NCI-H460 (cell line): ENCODE measurements at places on chromosomes 5 and 9. TPM values are rescaled to one million over a fixed set of nuclear protein-coding genes. Genes with fewer than 3 reads are reported as not detected.

MGAT1 gene
- total RNA-seq: 52.9 and 56.5 TPM in 2 replicates

CCL19 gene
- total RNA-seq: not detected in 2 replicates

SLC6A19 gene
- not detected in 2 replicates for total RNA-seq

SLC22A4 gene
- total RNA-seq: 4.3 and 5.6 TPM in 2 replicates

- no peak for DNase-seq
Measured at GRCh38 chr5:31502506-31502905, 29.4 kb downstream of the DROSHA start.

MLANA gene
- not detected in 2 replicates for total RNA-seq

CENPH gene
- 39.1 and 41.6 TPM in 2 replicates for total RNA-seq

DNA sequence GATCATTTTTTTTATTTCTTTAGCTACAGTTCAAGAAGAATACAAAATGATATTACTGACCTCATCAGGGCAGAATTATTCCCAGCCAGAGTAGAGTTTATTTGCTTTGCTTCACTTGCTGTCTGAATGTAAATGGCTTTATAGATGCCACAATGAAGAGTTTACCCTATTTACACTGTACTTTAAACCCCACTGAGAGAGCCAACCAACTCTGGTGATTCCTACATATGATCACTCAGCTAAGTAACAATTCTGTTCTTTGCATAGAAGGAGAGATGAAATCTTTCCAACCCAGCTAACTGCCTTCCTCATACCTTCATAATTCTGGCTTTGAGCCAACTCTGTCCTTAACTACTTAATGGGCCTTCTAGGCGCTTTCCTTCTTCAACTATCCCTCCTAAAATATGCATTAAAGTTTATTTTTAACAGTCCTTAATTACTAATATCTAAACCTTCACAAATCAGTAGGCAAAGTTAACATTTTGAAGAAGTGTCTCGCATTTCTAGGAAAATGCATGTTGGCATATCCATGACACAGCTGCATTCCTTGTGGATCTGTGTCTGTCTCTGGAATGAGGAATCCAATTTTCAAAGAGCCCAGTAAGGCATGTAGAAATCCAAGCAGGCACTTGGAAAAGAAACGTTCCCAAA is 284.8 kb upstream of the GRAMD2B start:
- no peak for DNase-seq

- DNase-seq: no peak
Measured at GRCh38 chr5:97085459-97086181, 56.8 kb downstream of the LIX1 start.

AFF4 gene
- total RNA-seq: 40.6 and 44.7 TPM in 2 replicates

IL9 gene
- total RNA-seq: not detected in 2 replicates

DNA sequence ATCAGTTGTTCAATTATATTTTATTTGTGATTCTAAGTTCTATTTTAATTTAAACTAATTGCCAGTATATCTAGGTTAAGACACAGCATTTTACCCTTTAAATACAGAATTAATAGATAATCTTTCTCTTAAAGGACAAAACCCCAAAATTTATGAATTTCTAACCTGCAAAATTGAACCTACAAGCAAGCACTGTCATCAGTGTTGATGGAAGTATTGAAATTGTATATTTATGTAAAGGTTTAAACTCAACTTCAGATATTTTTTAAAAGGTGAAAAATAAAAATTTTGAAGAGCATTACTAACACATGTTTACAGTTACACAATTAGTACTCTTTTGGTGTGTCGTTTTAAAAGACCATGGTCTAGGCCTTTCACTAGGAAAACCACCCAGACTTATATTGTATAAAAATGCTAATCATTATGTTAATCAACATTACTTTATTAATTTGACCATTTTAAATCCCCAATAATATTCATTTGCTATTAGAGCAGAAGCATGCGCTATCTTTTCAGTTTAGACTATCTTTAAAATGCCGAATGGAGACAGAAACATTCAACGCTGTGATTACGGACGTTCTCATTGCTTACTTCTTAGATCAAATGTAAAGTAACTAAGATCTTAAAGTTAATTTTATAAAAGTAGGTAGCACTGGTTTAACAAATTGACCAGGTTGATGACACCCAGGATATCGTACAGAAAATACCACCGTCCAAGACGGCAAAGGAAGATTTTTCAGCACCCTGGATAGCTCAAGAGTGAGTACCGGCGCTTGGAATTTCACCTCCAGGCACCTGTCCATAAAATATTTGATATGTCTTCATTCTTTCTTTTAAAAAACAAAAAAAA is 3.2 kb downstream of the OTP start:
- no peak for DNase-seq

GRCh38 chr5:102998224-102998623 is 121.7 kb downstream of the GIN1 start:
- DNase-seq: no peak

GRCh38 chr5:9545136-9545991 is 511 bp downstream of the SEMA5A start:
- DNase-seq: no peak

DNA sequence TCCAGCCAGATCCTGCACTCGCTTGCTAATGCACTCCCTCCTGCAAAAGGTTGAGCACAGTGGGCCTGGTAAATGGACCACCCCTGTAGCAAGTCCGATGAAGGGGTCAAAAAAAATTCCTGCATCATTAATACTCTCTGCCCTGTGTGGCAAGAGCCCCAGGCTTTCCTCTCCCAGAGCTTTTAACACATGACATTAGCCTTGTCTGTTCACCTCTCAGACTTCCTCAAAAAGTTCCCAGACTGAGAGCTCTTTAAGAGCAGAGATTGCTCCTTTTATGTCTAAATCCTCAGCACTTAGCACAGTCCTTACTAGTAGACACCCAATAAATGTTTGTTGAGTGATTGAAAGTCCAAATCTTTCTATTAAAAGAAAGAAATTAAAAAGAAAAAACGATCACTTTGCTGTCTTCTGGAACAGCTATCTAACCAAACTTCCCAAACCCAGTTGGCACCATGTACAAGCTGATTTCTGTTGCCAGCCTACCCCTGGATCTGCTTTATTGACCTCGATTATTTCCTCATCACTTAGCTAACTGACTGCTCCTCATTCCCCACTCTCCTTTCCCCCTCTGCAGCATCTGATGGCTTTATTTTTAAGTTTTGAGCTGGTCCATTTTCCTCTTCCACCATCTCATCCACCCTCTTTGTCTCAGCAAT is 209.8 kb downstream of the ENC1 start:
- DNase-seq: no peak

DNA sequence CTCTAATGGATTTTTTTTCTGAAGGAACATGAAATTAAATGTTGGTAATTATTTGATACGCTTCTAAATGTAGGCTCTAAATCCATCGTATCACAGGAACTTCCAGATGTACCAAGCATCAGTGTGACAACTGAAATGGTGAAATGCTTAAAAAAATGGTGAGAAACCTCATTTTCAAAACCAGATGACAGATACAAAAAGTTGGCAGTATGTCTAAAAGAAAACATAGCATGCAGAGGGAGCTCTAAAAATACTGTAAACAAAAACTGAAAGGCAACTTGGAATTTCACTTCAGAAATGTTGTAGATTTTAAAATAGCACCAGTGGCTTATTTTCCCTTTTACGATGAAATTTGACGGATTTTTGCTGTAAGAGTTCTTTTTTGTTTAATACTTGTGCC is 1043.6 kb upstream of the WWC1 start:
- no peak for DNase-seq

SPTAN1 gene
- 136 and 162 TPM in 2 replicates for total RNA-seq

- peak; percentile 19 for DNase-seq
Measured at GRCh38 chr5:71830681-71831539, 111.8 kb downstream of the CARTPT start.

DNA sequence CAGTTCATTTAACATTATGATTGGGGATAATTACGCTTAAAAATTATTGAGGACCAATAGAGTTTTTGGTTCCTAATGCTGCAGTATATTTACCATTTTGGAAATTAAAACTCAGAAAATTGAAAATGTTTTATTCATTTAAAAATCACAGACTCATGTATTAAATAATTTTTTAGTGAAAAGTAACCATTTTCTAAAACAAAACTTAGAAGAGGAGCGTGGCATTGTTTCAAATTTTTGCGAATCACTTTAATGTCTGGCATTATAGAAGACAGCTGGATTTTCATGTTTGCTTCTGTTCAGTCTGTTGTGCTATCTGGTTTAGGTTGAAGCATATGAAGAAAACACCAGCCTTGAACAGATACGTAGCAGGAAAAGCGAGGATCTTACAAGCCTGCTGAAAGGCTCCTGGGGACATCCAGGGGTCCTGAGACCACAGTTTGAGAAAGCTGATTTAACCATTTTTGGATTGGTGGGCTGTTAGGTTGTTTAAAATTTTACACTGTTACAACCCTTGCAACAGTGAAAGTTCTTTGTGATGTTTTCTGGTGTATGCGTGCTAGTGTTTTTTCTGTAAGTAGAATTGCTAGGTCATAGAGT is 1.6 kb downstream of the ZFYVE16 start:
- peak; percentile 8 for DNase-seq

GOLGA1 gene
- total RNA-seq: 15.2 and 16.6 TPM in 2 replicates

SYK gene
- total RNA-seq: 0.02 TPM in 1 of 2 replicates, not detected in the other

GRCh38 chr5:93188876-93189485 is 392.0 kb downstream of the NR2F1-AS1 start:
- DNase-seq: no peak

DNA sequence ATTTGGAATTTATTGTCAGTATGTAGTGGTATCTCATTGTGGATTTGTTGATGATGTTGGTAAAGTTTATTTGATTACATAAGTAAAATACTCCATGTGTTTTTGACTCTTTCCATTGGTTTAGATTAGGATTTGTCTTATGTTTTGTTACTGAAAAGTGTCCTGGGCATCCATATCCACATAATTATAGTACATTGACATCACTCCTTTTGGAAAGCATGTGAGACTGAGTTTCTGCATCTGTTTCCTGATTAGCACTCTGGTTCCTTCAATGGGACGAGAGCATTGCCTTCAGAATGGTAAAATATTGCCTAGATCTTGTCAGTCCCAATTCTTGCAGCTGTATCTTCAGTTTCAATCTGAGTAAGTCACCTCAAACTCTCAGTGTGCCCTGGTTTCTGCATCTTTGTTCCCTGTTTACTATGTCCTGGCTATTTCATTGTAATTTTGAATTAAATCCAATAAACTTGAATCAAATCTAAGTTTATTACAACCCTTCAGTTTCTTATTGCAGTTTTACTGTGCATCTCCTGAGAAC is 128.1 kb downstream of the FBXO38 start:
- DNase-seq: no peak

DNA sequence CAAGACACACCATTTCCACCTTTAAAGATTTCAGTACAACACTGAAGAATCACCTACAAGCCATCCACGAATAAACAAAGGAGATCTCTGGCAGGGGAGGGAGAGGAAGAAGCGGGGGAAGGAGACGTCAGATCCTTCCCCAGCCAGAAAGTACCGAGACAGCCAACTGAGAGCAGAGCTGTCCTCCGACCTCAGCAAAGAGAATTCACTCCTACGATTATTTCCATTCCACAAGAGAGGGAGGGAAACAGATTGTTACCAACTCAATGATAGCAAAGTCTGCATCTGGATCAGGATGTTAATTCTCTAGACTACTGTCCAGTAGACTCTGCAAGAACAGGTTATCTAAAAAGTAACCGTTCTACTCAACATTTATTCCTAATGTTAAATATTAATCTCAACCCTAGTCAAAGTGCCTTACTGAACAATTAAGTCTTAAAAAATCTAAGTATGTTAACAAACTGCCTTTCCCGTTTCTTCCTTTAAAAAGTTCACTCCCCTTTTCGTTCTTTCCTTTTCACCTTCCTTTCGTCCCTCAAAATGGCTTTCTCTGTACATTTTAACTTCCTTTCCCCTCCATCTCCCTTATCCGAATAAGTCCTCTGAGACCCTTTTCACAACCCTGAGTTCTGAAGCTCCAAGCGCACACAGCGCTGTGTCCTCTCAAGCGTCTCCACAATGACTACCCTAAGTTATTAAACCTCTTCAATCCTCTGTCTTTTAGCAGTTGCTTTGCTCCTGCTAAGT is 1.4 kb downstream of the CHD1 start:
- no peak for DNase-seq

GRCh38 chr5:95727764-95728191 is 3.4 kb upstream of the RHOBTB3 start:
- no peak for DNase-seq

GRCh38 chr5:52743529-52743928 is 44.2 kb upstream of the ITGA1 start:
- no peak for DNase-seq

- DNase-seq: no peak
Measured at GRCh38 chr5:77076961-77077828, 9.9 kb downstream of the ZBED3 start.

- DNase-seq: peak; percentile 51
Measured at GRCh38 chr9:2478421-2478820, 143.2 kb upstream of the VLDLR start.
